ENCODE measurements at places on chromosomes 12 and 14. TPM values are rescaled to one million over a fixed set of nuclear protein-coding genes. Genes with fewer than 3 reads are reported as not detected.

SCN8A gene
- total RNA-seq = 6.4 TPM

NFATC4 gene
- 0.44 TPM for total RNA-seq

CFAP54 gene
- 1.8 TPM for total RNA-seq

SYCP3 gene
- total RNA-seq = not detected

ACOT4 gene
- total RNA-seq = not detected

DNA sequence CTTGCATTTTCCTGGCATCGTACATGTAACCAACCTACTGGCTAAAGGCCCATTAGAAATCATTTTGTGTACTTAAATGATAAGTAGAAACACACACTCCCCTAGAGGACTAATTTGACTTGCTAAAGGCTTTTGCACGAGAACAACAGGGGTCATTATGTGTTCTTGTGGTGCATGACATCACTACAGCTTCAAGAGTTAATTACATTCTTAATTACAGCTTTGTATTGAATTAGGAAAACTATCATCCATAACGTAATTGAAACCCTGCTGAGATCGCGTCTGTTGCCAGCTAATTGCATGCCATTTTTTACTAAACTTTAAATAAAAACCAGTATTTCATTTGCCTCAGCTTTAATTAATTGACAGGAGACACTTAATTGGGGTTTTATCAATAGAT is 51.4 kb downstream of the TMEM132C start:
- no peak for DNase-seq

DNA sequence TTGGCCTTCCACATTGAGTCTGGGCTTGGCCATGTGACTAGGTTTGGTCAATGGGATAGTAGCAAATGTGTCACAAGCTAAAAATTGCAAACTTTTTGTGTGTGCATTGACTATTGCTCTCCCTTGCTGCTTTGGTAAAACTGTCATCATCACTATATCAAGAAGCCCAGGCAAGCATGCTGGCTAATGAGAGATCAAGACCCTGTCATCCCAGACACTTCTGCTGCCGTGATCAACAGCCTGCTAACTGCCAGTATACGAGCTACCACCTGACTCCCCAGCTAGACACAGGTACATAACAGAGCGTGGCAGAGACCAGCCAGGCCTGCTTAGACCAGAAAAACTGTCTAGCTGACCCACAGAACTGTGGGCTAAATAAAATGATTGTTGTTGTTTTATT is 456.7 kb upstream of the DCN start:
- DNase-seq = no peak

- no peak for DNase-seq
These were observed 239.7 kb downstream of the TMEM121 start for GRCh38 chr14:105765893-105766614.

DNA sequence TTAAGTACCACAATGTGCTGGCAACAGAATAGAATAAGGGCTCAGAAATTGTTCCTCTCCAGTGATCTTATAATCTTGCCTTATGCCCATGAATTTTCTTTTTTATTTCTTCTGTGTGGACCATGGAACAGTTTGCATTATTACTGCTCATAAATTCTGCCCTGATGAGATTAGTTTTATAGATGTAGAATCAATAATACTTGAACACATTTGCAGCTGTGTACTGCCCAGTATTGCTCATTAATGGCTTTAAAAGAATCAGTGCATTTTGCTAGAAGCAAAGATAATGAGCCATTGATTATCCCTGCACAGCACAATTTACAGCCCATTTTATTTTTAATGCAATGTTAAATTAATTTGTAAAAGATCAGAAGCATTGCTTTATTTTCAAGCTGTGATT is 172.3 kb upstream of the STXBP6 start:
- no peak for DNase-seq

GRCh38 chr12:55392032-55392795 is 8.1 kb upstream of the OR6C65 start:
- DNase-seq = no peak

All from M059J (cell line).